ENCODE measurements at places on chromosomes 3 and 15.

DNA sequence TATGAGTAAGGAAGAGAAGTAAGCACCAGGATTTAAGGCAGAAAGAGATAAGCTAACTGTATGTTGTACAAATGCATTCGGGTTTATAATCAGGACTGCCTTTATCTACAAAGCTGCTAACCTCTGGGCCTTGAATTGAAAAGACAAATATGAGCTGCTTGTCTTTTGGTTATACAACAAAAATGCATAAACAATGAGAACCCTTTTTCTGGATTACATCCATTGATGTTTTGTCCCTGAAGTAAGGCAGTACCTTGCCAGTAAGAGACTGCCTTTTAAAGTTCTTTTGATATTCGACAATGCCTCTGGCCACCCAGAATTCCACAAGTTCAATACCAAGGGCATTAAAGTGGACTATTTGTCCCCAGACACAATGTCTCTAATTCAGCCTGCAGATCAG, 280.7 kb downstream of the ZNF621 start:
- no peak for DNase-seq

DNA sequence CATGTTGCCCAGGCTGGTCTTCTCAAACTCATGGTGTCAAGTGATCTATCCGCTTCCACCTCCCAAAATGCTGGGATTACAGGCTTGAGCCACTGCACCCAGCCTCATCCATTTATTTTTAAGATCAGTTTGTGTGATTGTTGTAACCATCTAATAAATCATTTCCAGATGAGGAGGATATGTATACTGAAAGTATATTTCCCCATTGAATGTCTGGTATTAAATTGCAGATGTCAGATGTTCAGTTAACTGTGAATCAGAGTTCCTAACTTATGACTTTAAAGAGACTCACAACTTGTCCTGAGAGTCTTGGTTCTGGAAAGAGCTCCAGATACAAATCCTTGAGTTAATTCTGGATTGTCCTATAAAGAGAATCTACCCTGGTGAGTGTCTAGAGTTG, 62.4 kb downstream of the TRIM71 start:
- DNase-seq: no peak

GRCh38 chr3:149199474-149199873, 22.2 kb downstream of the CP start:
- DNase-seq: no peak

DNA sequence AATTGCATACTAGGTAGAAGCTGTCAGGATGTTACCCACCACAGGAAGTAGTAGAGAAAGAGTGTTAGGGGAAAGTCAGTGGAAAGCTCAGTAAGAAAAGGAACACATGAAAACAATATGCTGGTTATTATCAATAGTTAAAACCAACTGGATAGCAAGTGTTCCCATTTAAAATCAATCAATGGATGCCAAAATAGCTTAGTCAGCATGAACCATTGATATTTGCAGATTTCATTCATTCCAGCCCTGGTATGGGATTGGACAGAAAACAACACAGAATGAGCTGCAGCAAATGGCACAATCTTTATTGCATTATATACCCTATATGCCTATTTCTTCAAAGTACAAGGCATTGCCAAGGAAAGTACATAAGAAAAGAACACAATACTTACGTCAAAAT, 293.7 kb downstream of the EPHA6 start:
- DNase-seq: no peak

GRCh38 chr15:91338766-91339165, 238.7 kb downstream of the SV2B start:
- DNase-seq: peak; percentile 11

- no peak for DNase-seq
These were observed 123.7 kb downstream of the ABHD5 start for GRCh38 chr3:43814461-43814860.

- DNase-seq: no peak
These were observed 24.4 kb downstream of the SLC12A1 start for GRCh38 chr15:48230498-48230897.

DNA sequence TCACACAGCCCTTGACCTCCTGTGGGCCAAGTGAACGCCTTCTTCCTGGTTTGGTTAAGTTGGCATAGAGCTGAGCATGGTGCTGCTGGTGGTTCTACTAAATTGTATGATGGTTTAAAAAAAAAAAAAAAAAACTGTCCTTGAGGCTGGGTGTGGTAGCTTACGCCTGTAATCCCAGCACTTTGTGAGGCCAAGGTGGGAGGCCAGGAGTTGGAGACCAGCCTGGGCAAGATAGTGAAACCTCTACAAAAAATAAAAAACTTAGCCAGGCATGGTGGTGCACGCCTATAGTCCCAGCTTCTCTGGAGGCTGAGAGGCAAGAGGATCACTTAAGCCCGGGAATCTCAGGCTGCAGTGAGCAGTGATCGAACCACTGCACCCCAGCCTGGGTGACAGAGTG, 58.9 kb upstream of the FLNB start:
- no peak for DNase-seq

- DNase-seq: no peak
These were observed 3.4 kb upstream of the HAPLN3 start for GRCh38 chr15:88898736-88899135.

DNA sequence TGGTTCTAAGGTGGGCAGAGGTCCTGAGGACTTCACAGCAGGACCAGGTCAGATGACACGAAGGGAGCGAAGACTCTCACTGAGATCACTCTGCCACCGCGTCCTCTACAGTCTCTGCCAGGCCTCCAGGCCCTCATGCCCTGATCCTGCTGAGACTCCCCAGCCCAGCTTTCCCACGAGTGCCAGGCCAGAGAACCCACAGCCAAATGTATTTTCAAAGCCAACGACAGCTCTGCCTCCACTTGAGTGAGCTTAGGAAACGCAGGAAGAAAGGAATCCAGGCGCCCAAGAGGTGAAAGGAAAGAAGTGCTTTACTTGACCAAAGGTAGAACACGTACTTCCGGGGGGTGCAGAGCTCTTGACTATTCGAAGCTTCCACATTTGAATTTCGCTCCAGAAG, 275.0 kb downstream of the XXYLT1 start:
- DNase-seq: no peak

- DNase-seq: no peak
These were observed 48.7 kb downstream of the CHSY1 start for GRCh38 chr15:101203029-101203573.

GRCh38 chr3:156264771-156265170, 144.4 kb downstream of the KCNAB1 start:
- DNase-seq: no peak

- no peak for DNase-seq
These were observed 162.4 kb upstream of the CGNL1 start for GRCh38 chr15:57213862-57214261.

GRCh38 chr15:50774450-50774849, 8.9 kb upstream of the SPPL2A start:
- no peak for DNase-seq

DNA sequence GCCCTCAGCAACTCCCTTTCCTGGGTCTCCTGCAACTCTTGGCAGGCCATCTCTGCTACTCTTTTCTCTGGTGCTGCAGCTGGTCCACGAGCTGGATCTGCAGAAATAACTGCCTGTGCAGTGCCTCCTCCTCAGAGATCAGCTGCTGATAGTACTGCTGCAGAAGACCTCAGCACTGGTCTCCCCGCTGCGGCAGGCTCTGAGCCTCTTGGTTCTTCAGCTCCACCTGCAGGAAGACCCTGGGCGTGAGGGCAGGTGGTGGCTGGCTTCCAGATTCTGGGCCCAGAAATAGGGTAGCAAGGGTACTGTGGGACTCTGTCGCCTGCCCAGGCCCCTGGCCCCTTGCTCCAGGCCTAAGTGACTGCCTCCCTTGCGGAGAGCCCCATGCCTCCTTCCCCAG, 79.7 kb upstream of the C2CD4B start:
- no peak for DNase-seq

DNA sequence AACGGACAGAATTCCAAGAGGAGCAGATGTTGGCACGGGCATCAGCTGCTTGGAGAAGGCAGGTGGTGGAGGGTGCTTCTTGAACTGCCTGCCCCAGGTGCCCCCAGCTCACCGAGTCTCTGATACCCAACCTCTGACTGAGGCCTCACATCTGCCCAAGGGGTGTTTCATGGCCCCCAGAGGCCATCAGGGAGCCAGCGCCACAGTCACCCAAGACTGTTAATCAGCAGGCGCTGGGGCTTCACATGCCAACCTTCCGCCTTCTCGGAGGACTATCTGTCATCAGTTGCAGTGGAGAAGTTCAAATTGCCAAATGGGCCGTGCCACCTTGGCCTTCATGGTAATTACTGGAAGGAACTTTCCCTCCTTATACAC, 61.9 kb upstream of the SLC6A1 start:
- DNase-seq: no peak

GRCh38 chr3:74329096-74329495, 285.4 kb downstream of the CNTN3 start:
- no peak for DNase-seq

- DNase-seq: no peak
These were observed 975.5 kb upstream of the CFAP20DC start for GRCh38 chr3:60025096-60026050.

- DNase-seq: no peak
These were observed 42.9 kb downstream of the TNFAIP8L3 start for GRCh38 chr15:51051776-51052175.

- DNase-seq: no peak
These were observed 38.0 kb downstream of the EDC3 start for GRCh38 chr15:74657846-74658245.
